ENCODE measurements at places on chromosomes 12 and 14.

- no peak for DNase-seq
Measured at GRCh38 chr12:32005496-32006125, 46.4 kb downstream of the RESF1 start.

DNA sequence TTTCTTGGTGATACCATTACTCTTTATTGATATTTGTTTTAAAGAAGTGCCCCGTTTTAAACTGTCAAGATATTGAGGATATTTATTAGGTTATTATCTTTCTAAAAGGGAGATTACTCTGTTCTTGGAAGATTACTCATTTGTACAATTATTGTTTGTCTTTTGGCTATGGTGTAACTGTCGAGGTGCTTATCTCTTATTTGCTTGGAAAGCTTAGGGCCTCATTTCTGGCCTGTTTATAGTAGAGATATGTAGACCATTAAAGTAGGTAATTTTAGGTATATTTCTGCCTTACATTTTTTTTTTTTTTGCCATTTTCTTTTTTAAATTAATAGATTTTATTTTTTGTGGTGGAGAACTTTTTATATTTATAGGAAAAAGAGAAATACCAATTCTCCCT, 74.2 kb downstream of the KTN1 start:
- DNase-seq, result no peak

DNA sequence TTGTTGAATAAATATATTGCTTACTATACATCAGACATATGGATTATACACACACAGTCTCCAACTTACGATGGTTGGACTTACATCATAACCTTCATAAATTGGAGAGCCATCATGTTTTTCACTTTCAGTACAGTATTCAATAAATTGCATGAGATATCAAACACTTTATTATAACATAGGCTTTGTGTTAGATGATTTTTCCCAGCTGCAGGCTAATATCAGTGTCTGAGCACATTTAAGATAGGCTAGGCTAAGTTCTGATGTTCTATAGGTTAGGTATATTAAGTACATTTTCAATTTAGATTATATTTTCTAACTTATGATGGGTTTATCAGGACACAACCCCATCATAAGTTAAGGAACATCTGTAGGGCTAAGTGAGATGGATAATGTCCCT, 17.9 kb upstream of the KRR1 start:
- DNase-seq, result no peak

- DNase-seq, result peak; percentile 95
Measured at GRCh38 chr14:102893452-102893851, 29.0 kb upstream of the AMN start.

DNA sequence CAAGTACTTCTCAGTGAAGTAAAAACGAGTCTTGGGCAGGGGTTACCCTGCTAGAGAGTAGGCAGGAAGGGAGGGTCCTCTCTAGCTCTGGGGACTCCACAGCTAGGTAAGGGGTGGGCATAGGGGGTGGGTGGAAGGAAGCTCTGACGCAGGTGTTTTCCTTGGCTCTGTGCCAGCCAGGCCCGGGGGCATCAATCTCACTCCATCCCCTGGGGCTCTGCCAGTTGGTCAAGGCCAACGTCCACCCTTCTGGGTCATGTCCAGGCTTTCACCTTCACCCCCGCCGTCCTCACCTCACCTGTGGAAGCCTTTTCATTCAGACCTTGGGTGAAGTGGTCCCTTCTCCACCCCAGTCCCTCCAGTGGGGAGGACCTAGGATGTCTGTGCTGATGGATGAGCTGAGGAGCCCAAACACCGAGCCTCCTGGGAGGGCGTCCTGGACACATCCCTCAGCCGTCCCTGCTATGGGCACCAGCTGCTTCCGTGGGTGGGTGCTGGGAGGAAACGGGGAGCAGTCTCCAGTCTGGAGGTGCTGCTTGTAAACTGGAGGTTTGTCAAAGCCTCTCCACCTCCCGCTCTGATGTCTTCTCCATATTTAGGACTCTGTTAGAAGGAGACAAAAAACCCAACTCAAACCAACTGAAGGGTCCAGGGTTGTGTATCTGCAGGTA, 71.5 kb upstream of the SFSWAP start:
- no peak for DNase-seq

DNA sequence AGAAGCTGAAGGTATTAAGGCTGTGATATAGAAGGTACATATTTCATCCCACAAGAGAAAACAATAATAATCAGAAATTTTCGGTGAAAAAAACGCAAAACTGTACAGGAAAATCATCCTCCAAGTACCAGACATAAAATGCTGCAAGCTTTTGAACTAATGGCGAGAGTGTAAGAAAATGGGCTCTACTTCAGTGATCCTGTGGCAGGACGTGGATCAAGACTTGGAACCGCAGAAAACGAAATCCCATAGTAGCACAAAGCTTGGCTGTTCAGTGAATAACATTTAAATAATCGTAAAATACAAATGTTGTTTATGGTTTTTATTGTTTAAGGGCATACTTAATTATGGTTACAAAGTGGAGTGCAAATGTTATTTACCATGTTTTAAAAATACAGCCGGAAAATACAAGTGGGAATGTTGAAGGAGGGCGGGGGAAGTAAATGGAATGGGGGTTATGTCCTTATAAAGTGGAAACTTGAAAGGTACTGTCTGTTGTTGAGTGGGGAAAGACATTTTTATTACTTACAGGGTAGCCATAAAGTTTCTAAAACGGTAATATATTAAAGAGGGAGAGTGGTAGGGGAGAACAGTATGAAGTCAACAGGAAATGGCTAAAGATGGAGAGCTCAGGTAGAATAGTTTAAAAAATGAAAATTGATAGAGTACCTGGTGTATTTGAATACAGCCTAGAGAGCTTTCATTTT, 1.1 kb downstream of the SMIM10L1 start:
- no peak for DNase-seq

- no peak for DNase-seq
Measured at GRCh38 chr14:89621009-89621421, 204.0 kb upstream of the FOXN3 start.

DNA sequence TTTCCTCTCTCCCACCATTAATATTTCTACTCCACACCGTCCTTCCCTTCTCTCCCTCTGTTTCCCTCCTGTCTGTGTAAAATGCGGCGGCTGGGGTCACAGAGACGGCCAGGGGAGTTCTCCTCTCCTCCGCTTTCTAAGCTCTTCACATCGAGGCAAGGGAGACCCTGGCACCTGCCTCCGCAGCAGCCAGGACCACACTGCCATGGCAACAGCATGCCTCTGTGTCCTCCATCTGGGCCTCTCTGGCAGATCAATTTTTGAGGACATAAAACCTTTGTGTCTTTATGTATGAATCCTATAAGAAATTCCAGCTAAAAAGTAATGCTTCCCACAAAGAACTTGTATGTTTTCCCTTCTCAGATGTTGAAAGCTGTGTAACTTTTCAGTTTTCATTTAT, 41.4 kb downstream of the DYRK4 start:
- DNase-seq, result no peak

GRCh38 chr12:115075552-115076170, 391.7 kb upstream of the TBX3 start:
- DNase-seq, result no peak

DNA sequence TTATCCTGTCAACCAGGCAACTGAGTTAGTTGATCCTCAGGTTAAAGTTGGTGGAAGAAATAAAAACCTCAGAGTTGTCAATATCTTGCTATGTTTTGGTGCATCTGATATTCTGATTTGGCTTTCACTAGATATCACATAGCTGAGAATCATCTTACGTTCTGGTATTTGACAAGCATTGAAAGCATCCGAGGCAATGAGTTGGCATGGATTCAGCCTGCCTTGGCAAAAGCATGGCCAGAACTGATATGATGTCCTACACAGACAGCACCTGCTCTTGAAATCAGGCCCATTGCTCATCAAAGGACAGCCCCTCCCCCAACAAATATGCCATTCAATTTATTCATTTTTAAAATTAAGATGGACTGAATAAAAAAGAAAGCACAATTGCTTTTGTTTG, 320.7 kb upstream of the ATP2B1 start:
- DNase-seq, result no peak

- no peak for DNase-seq
Measured at GRCh38 chr12:121538699-121539061, 42.1 kb downstream of the KDM2B start.

GRCh38 chr12:48390026-48390425, 39.3 kb upstream of the ZNF641 start:
- no peak for DNase-seq

GRCh38 chr14:40599725-40600124, 1007.0 kb upstream of the LRFN5 start:
- no peak for DNase-seq

DNA sequence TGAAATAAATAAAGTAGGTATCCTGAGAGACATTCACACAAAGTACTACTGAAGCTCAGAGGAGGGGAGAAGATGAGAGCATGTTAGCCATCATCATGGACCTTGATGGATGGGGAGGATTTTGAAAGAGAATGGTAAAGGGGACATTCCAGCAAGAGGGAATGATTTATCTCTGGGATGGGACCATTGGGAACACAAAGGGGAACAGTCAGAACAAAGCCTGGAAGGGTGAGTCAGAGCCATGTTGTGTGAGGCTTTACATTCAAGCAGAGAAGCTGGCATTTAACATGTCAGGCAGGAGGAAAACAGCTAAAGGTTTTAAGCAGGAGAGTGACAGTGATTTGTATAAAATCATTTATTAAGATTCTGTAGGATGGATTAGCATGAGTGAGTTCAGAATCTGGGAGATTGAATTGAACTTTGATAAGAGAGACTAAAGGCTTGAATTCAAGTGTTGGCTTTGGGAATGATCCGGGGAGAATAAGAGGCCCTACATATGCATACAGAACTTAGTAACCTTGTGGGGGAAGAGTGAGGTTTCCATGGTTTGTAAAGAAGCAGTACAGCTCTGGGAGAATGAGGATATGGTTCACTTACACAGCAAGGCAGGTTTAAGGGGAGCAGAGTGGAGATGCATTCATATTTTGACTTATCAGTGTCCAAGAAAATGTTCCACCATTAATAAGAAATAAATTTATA, 174.4 kb downstream of the SYT10 start:
- DNase-seq, result no peak

GRCh38 chr12:120071493-120072020, 45.0 kb downstream of the RAB35 start:
- DNase-seq, result no peak

- peak; percentile 67 for DNase-seq
Measured at GRCh38 chr14:63875311-63875710, 22.5 kb downstream of the SYNE2 start.

DNA sequence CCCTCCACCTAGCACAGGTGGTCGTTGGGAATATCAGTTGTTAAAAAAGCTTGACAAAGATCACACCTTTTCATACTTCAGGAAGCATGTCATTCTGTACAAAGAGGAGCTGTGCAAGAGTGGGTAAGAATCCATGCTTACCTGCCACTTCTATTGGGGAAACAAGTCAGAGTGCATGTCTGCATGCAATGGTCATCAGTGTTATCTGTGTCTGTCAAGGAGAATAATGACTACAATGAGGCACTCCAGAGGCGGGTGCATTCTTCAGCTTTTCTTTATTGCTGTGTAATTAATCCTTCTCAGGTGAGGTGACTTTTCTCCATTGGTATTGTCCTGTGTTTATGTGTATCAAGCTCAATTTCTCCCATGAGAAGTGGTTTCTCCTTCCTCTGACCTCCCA, 24.4 kb downstream of the KCNA5 start:
- no peak for DNase-seq

DNA sequence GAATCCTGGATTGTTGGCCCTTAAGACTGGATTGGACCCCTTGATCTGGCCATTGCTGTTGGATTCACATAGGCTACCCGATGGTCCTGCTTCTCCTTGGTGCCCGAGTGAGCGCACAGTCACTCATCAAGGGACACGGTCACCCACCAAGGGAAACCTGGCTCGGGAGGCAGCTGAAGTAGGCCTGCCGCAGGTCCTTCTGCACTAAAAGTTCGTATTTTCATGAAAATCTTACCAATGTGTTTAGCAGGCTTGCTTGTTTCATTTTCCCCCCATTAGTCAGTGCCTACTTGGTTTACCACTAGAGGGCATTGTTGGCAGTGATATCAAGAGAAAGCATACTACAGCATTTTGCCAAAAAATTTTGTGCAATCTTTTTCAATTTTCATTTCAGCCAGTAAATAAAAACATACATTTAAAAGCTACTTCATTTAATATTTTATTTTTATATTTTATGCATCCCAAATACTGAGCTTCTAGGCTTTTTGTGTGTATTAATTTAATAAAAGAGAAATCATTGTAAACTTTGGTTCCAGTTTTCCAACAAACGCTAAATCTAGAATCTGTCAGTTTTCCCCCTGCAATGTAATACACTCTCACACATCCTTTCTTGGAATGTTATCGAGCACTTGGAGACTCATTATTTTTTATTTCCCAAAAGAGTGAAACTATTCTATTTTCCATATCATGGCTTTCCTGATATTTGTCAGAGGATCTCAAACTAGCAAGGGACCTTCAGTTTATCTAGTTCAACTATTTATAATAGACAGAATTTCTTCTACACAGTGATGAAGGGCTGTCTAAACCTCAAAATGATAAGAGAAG, 116.7 kb downstream of the LMNTD1 start:
- peak; percentile 44 for DNase-seq

GRCh38 chr12:43861840-43862150, 25.9 kb downstream of the TMEM117 start:
- no peak for DNase-seq

DNA sequence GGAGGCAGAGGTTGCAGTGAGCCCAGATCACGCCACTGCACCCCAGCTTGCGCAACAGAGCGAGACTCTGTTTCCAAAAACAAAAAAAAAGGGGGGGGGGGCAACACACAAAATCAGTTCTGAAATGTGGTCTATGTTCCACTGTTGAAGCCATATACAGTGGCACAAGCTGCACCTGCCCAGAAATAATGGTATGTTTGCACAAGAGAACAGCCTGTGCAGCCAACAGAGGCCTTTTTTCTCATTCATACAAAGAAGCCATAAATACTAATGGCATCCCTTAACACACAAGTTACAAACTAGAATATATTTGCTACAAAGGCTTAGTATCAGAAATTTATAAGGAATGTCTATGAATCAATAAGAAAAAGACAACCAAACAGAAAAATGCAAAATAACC, 37.1 kb downstream of the ITPR2 start:
- DNase-seq, result no peak

DNA sequence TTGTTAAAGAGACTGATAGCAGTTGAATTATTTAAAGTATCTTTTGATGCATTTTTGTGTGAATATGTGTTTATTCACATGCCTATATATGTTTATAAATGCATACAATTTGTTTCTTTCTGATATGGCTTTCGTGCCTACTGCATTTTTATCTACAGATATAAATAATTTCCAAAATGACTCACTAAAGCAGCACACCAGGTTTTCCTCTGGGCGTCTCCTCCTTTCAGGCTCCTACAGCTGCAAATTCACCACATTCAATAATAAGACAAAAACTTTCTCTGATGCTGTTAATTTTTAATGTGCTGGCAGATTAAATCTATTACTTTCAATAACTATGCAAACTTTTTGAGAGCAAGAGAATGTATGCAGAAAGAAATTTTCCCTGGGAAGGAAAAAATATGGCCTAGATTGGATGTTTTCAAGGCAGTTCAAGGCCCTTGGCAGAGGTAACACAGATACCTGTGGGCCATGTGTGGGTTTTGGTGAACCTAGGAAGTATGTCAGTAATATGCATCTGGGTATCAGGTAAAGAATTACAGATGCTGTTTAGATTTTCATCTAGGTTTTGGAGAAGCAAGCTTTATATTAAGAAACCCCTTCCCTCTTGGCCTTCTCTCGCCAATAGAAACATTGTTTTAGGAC, 381.8 kb downstream of the EGLN3 start:
- no peak for DNase-seq

GRCh38 chr12:130965214-130965613, 11.5 kb downstream of the ADGRD1 start:
- DNase-seq, result no peak

Data from skeletal muscle cell (primary cell).